ENCODE measurements at places on chromosomes 6 and 20.

DNA sequence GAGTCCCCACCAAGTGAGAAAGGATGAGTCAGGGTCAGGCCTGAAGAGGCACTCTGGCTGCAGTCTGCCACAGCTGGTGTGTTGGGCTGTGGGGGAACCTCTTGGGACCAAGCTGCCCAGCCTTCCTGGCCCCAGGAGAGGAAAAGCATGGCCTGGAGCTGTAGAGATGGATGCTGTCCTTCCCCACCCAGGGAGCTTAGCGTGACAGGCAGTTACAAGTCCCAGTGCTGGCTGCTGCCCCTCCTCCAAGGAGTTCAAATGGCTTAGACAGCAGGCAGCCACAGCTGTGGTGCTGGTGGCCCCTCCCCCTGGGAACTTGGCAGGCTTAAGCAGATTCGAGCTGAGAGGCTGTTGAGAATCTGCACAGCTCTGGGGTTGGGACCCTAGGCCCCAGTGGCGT, 253.2 kb downstream of the PLCB1 start:
- no peak for DNase-seq

- no peak for DNase-seq
Measured at GRCh38 chr6:168585441-168585840, 144.5 kb downstream of the SMOC2 start.

GRCh38 chr6:42043787-42044475, 6.4 kb upstream of the TAF8 start:
- DNase-seq: peak; percentile 96

DNA sequence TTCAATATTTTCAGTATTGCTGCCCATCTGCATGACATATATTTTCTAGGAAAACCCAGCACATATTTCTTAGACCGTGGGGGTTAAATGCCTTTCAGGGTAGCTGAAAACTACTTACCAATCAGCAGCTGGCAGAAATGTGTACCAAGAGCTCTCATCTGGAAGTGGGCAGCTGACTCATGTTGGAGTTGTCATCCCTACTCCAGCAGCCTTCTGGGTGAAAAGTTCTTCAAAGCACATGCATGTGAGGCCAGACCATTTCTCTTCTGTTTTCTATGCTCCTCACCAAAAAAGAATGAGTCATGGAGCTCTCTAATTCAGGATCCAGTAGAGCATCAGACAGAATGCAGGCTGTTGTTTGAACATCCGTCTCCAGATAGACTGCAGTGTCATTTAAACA, 135.5 kb downstream of the PAX1 start:
- no peak for DNase-seq

GRCh38 chr20:37574199-37574890, 46.7 kb upstream of the BLCAP start:
- DNase-seq: no peak

GRCh38 chr20:49437057-49437456, 45.4 kb downstream of the KCNB1 start:
- no peak for DNase-seq

- no peak for DNase-seq
Measured at GRCh38 chr6:95120984-95121383, 456.4 kb upstream of the MANEA start.

- no peak for DNase-seq
Measured at GRCh38 chr20:40713508-40713907, 24.5 kb upstream of the MAFB start.

GRCh38 chr20:51058017-51058416, 35.1 kb upstream of the KCNG1 start:
- no peak for DNase-seq

All from neural crest cell (in vitro differentiated cells).